Germinal center (tissue), 1 donor: ENCODE measurements at places on chromosomes 5 and 9.

DNA sequence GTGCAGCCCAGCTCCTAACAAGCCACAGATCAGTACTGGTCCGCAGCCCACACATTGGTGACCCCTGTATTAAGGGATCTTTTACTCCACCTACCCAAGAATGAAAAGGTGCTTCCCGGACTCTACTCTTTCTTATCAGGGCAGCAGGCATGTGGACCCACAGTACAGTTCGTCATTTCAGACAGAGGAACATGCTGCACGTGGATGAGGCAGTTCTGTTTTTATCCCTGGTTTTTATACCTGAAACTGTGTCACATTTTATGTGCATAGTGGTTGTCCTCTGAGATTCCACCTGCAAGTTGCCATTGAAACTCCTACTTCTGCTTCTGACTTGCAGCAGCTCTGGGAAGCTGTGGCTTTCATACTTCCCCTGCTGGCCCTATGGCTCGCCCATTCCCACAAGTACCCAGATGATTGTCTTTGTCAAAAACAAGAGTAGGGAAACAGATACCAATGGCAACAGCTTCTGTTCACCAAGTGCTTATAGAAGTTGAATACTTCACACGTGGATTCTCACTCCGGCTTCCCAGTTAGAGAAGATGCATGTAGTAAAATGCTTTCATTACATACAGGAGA is 208.0 kb downstream of the TRIO start:
- DNase-seq: no peak

DNA sequence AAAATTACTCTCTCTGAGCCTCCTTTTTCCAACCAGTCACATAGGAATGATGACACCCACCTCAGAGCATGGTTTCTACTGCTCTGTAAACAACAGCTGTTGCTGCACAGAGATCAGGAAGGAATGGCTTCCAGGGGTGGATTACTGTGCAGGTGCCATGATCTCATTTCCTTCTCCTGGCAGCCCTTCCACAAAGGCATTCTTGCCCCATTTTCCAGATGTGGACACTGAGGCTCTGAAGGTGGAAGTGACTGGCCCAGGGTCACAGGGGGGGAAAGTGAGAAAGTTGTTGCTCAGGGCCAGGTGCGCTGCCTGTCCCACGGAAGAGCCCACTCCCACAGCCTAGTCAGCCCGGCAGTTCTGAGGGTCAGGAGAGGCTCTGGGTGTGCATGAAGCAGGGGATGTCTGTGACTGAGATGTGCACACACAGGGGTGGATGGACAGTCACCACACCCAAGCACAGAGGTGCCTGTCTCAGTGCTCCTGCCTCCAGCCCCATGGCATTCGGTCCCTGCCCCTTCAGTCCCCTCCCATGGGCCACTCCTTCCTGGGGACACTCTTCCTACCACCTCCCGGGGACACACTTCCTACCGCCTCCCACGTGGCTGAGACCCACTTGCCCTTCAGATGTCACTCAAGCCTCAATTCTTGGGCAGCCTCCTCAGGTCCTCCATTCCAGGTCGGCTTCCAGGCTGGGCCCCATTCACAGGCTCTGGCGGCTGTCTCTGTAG is 17.0 kb downstream of the FGFR4 start:
- DNase-seq: no peak

GRCh38 chr5:159610966-159611579 is 280.8 kb upstream of the IL12B start:
- DNase-seq: no peak

DNA sequence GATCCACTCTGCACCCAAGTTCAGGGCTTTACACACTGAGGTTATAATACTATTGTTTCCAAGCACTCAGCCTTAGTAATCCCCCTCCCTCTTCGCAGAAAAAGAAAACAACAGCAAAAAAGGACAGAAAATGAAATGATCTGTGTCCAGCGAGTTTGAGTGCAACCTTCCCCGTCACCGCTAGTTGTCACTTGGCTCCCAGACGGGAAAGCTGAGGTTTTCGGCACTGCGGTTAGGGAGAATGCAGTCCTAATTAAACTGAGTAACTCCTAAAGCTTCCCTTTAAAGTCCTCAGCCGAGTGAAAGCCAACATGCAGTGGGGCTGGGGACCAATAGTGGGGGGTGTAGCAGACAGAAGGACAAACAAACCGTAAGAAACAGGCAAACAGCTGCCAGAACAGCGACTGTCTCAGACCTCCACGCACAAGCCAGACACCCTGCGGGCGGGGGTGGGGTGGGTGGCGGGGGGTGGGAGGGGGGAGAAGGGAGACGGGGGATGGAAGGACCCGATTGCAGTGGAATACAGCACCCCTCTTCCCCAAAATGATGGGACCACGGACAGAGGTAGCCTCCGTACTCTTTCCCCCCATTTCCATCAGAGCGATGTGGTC is 680 bp downstream of the GLRA1 start:
- DNase-seq: no peak

DNA sequence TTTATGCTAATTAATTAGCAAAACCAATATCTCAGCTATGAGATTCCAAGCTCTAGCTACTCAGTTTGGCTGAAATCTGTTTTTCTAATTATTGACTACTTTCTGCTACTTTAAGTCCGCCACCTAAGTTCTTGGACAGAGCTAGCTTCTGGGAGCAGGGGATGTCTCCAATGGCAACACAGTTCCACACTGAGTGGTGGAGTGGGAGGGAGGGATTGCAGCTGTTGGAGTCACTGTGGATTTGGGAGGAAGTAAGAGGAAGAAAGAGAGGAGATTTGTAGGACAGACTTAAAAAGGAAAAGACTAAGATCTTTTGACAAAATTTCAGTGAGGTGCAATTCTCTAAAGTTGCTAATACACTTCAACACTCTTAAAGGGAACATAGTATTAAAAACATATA is 450.8 kb downstream of the NFIB start:
- DNase-seq: no peak
